ENCODE measurements at places on chromosomes 3 and 15.

DNA sequence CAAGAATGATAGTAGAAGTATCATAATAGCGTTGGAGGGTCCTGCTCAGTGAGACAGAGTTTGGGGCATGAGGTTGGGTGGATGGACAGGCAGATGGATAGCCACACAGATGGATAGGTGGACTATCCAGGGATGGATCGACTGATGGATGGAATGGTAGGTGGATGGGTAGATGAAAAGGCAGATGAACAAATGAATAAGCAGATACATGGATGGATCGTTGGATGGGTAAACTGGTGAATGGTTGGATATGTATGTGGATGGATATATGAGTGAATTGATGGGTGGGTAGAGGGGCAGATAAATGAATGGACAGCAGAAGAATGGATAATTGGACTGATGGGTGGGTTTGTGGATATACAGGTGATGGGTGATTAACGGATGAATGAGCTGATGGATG lies 9.5 kb downstream of the CPNE9 start:
- DNase-seq: no peak

GRCh38 chr3:171653701-171654100 lies 156.6 kb downstream of the PLD1 start:
- no peak for DNase-seq

DNA sequence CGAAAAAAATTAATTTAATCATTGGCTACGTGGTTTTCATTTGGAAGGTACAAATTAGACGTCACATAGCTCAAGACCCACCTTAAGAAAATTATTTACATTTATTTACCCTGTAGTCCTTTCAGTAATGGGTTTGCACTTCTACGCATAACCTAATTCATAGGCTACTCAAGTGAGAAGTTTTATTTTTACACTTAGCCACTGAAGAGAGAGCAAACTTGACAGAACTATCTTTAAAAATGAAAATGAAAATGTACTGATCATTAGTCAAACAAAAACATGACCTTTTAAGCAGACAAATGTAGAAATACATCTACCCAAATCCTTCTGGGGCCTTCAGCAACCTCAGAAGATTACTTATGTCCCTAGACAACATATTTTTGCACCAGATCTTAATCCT lies 269.4 kb upstream of the TTC14 start:
- DNase-seq: no peak

- peak; percentile 78 for DNase-seq
These were observed 5.1 kb downstream of the RNU6-1 start for GRCh38 chr15:67834581-67835296.

GRCh38 chr3:41301548-41301947 lies 102.2 kb downstream of the CTNNB1 start:
- no peak for DNase-seq

DNA sequence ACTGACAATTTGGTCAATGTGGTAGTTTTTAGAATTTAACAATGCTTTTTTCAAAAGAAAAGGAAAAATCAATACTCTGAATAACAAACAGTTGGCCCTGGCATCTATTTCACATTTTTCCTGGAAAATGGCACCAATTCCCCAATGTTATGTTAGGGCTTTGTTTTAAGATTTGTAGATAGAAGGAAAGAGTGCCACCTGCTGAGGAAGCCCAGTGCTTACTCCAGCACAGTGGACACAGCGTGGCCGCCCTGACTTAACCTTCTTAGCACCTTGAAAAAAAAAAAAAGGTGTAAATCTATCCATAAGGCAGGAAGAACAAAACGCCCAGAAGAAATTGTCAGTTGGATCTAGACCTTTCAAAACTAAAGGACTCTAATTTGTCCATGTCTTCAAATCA lies 110.7 kb upstream of the CNTN4 start:
- DNase-seq: no peak

DNA sequence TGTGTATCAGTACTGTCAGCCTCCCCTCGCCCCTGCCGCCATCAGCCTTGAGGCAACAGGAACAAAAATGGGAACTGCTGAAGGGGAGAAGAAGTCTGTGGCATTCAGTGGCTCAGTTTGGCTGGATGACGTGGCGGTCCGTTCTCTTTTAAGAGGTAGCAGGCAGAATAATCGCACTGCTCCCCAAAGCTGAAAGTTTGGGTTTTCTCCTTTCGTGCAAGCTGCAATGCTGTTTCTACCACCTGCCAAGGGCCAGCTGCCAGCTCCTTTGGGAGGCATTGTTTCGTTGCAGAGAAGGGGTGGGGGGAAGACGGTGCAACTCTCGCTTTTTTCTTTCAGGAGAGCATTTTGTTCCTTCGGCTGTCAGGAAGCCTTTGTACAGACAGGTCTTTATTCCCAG lies 369.6 kb upstream of the RORA start:
- no peak for DNase-seq

DNA sequence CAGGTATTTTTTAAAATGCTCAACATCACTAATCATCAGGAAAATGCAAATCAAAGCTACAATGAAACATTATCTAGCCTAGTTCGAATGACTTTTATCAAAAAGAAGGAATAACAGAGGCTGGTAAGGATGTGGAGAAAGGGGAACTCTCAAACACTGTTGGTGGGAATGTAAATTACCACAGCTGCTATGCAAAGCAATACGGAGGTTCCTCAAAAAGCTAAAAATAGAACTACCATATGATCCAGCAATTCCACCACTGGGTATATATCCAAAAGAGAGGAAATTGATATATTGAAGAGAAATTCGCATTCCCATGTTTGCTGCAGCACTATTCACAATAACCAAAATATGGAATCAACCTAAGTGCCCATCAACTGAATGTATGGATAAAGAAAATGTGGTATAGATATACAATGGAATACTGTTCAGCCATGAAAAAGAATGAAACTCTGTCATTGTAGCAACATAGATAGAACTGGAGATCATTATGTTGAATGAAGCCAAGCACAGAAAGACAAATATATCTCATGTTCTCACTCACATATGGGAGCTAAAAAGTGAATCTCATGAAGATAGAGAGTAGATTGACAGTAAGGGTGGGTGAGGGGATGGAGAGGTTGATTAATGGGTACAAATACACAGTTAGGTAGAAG lies 19.7 kb upstream of the CLN6 start:
- DNase-seq: no peak

GRCh38 chr3:70620956-70621355 lies 308.5 kb upstream of the MDFIC2 start:
- DNase-seq: no peak

- DNase-seq: no peak
These were observed 217.0 kb downstream of the P3H2 start for GRCh38 chr3:189903562-189904250.

DNA sequence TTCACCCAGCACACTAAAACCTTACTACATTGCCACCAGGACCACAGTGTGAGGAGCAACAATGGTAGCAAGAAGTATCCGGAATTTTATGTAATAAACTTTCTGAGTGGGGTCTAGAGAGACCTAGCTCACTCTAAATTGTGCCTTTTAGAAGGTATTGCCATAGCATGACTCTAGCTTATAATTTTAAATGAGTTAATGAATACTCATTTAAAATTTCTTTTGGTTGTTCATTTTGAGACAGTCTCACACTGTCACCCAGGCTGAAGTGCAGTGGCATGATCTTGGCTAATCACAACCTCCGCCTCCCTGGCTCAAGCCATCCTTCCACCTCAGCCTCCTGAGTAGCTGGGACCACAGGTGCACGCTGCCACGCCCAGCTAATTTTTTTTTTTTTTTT lies 26.2 kb downstream of the EDC3 start:
- DNase-seq: no peak

DNA sequence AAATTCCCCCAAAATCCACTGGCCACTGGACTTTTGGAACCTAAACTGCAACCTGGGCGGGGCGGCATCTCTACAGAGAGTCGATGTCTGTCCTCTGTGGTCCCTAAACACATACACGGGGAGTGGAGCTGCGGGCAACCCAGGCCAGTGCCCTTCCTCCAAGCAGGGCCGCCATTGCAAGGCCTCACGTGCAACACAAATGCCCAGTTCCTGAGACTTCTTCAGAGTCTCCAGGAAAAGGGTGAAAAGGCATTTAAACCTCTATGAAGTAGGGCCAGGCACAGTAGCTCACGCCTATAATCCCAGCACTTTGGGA lies 4.9 kb downstream of the MUC4 start:
- DNase-seq: no peak

GRCh38 chr3:18527691-18528090 lies 102.6 kb upstream of the SATB1 start:
- no peak for DNase-seq

GRCh38 chr3:63245726-63246241 lies 32.3 kb upstream of the SYNPR start:
- no peak for DNase-seq

DNA sequence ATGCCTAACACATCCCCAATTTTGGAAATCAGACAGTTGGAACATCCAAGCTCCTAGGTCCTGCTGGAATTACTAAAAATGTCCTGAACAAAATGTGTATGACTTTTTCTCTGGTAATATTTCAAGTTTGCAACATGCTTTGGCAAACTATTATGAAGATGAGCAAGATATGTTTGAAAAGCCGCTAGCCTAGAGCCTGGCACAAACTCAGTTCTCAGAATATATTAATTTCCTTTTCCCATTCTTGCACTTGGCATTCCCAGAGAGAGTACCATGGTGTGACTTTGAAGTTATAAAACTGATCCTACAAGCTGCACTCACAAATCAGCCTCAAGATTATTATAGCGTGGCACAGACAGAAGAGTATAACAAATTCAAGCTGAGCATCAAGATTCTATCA lies 1031.1 kb downstream of the NTRK3 start:
- DNase-seq: no peak

DNA sequence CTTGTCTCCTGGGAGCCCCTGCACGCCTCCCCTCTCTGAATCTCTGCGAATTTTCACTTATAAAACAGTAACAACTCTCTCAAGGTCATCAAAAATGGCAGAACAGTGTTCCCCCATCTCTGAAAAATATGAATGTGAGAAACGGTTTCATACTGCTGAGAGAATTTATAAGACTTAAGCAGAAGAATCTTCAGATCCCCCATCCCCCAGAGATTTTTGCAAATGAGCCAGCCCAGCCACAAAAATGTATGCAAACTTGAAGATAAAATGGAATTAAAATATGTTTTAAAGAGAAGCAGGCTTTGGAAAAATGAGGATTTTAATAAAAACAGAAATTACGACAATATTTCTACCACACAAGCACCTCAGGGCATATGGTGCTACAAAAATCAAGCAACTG lies 173.0 kb downstream of the STT3B start:
- DNase-seq: no peak

DNA sequence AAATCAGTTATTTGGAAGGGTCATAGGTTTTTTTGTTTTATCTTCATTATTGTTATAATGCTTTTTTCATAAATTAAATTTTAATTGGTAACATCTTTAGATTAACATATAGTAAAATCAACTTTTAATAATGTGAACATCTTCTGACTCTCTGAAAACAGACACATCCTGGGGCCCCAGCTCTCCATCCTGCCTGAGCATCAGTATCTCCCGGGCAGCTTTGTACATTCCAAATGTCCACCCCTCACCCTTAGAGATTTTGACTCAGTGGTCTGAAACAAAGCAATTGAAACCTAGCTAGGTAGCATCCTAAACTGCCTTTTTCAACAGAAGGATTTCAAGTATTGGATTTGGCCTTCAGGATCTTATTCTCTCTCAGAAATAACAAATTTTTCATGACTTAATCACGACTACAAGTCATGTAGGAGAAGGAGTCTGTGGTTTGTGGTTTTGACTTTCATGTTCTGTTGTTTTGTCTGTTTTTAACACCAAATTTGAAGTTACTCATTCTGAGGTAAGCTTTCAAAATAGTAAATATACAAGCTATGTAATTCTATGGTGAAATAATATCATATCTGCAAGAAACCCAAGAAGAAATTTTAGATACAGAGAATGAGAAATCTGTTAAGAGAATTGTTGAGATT lies 147.3 kb upstream of the UBE2E2 start:
- DNase-seq: no peak

DNA sequence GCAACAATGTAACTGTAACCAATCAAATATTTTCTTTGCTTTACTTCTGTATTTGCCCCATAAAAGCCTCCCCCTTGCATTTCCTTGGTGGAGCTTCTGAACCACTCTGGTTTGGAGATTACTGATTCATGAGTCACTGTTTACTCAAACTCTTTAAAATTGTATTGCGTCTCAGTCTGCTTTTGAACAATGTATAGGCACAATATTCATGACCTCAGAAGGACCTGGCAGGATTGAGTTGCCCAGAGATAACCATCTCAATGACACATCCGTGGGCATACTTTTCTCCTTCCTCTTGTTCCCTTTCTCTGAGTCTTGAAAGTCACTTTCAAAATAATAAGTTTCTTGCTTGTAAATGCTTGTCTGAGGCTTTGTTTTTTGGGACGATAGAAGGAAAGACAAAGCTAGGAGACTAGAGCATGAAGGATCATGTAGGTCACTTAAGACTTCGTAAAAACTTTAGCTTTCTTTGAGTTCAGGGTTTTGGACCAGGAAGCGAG lies 57.1 kb upstream of the POU1F1 start:
- DNase-seq: no peak

GRCh38 chr3:31295150-31295765 lies 237.5 kb upstream of the STT3B start:
- no peak for DNase-seq

GRCh38 chr3:190130696-190131095 lies 10.0 kb upstream of the P3H2 start:
- DNase-seq: no peak

- DNase-seq: no peak
These were observed 114.7 kb upstream of the PLCL2 start for GRCh38 chr3:16770021-16770420.

- no peak for DNase-seq
These were observed 84.1 kb downstream of the TP63 start for GRCh38 chr3:189714991-189715961.

DNA sequence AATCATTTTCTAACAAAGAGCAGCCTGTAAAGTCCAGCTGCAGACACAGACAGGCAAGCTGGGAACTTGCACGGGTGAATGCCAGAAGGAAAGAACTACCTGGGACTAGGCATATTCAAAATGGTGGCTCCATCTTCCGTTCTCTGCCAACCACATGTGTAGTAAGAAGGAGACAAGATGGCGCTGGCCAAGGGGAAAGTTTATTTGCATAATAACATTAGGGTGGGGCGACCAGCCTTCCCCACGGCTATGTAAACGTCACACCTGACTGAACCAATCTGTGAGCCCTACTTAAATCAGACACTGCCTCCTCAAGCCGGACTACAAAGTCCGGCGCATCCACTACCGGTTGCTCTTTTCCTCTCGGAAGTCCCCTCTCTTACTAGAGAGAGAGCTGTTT lies 130.8 kb downstream of the SNRK start:
- no peak for DNase-seq

DNA sequence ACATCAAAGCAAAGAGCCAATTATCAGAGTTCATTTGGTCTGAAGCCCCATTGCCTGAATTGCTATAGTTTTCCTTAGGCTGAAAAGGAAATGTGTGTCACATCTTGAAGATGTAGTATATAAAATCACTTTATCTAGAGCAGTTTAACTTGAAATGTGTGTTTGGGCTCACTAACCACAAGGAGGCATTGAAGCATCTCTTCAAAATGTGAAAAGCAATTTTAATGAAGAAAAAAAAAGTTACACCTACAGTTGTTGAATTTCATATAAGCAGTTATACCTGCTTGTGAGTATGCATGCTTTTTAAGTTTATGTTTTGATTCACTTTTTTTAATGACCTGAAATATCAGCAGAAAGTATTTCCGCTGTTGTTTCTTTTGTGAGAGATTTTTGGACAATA lies 129.3 kb downstream of the IQCH start:
- no peak for DNase-seq

All from posterior vena cava (tissue), 2 donors.